NCI-H187 (cell line): ENCODE measurements at places on chromosomes 2 and 18.

- no peak for DNase-seq
Measured at GRCh38 chr2:111091811-111092211, 28.9 kb upstream of the BCL2L11 start.

DNA sequence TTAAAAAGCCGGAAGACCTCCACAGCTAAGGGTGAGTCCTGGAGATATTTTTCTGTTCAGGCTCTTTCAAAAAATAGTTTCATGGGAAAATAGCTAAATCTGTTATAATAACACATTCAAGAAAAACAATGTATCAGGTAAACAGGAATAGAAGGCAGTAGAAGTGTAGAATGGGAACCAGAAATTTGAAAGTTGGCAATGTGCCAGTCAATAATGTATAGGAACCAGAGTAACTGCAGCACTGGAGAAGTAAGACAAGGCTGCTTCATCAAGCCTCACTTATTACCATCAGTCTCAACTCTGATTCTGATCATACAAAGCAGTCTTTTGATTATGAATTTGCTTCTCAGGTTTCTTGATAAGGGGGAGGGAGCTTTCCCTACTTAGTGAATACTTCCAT lies 81.4 kb upstream of the VRK2 start:
- DNase-seq: no peak

DNA sequence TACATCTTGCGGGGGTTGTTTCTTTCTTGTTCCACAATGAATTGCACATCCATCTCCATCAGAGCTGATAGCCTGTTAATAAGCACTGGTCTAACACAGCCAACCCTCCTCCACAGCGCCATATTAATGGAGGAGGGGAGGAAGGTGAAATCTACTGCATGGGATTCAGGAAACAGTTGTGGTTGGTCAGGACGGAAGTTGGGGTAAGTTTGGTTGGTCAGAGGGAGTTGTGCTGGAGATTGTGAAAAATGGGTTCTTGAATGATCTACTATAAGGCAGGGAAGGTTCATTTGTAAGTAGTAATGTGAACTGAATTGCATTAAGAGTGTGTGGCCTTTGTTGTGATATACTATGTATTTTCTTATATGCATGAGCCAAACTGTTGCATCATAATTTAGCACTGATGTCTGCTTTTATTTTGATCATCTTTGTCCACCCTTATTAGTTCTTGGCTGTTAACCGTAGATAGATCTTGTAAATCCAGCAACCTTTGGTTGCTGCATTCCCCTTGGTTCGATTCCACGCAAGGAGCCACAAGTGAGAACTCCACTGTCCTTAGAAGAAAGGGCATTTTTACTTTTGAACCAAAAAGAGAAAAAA lies 150.6 kb upstream of the MAPRE2 start:
- no peak for DNase-seq

DNA sequence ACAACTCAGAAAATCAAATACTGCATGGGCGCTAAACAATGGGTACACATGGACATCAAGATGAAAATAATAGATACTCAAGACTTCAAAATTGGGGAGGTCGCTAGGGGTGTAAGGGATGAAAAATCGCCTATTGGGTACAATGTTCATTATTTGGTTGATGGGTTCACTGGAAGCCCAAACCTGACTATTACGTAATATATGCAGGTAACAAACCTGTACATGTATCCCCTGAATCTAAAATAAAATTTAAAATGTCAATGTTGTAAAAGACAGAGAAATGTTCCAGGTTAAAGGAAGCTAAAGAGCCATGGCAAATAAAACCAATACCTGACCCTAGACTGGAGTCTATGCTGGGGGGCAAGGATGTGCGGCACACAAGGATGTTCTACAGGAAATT lies 80.4 kb upstream of the CCBE1 start:
- no peak for DNase-seq

DNA sequence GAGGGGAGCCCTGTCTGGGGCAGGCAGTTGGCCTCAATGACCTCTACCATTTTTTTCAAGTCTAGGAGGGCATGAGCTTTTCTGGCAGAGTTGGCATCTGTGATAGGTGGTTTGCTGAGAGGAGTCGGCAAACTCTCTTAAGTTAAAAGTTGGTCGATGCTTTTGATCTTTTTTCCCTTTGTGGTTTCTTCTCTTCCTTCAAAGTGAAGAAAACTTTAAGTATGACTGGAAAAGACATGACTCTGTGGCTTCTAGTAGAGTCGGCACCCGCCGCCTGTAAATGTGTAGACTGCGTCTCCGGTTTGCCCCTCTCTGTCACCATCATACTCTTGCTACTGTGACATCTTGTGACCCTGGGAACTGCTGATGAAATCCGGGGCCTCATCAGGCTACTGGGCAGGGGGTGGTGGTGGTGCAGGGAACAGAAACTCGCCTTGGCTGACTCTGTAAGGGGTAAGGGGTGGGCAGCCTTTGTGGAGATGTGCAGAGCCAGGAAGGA lies 21.1 kb downstream of the INPP5D start:
- DNase-seq: no peak

DNA sequence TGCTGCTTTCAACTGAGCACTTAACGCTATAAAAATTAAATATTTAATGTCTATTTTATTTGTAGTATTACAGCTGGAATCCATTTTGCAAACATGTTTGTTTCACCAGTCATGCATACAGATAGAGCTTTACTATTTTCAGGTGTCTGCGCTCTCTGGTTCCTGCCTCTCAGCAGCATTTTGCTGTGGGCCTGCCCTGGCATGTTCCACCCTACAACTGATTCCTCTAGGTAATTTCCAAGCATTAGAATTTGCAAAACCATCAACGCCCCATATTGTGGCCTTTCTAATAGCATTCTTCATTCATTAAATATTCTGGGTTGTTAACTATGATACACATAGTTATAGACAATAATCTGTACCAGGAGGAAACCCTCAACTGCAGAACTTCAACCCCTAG lies 266.4 kb upstream of the DLGAP1 start:
- no peak for DNase-seq

DNA sequence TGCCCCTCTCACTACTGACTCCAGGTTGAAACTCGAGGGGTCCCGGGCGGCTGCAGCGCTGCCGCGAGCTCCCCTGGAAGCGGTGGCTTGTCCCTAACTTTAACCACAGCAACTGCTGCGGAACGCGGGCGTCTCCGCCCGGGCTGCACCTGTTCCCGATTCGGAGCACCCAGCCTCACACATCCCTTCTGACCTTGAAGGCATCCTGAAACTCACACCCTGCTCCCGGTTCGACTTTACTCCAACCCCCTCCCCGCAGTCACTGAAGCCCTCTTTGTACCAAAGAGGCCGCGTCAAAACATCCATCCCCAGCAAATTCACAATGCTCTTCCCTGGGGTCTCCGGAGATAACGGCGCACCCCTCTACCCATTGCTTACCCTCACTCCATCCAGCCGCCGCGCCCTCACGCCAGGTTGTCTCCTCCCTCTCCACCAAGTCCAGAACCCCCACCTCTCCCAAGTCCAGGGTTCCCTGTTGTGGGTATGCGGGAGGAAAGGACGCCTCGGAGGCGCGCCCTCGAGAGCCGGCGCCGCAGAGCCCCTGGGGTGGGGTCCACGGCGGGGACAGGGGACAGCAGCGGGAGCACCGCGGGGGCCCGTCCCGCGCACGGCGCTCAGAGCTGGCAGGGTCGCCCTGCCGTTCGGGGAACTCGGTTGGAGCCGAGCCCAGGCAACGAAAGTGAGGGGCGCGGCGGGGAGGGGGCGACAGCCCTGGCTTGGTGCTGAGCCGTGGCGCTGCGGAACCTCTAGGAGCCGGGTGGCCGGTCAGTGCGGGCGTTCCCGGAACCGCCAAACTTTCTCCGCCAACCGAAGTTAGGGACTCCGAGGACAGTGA lies 934 bp downstream of the MYO5B start:
- no peak for DNase-seq

DNA sequence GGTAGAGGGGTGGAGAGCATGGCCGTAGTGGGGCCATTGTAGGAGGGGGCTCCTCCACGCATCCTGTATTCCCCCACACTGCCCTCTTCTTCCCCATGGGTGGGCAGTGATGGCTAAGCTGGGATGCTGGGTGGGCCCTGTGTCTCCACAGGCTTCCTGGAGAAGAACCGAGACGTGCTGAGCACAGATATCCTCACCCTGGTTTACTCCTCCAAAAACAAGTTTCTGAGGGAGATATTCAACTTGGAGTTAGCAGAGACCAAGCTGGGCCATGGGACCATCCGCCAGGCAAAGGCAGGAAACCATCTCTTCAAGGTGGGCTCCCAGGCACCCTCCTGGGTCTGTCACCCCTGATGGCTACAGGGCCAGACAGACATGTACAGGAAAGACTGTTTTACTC lies 52.8 kb downstream of the MYO7B start:
- no peak for DNase-seq

DNA sequence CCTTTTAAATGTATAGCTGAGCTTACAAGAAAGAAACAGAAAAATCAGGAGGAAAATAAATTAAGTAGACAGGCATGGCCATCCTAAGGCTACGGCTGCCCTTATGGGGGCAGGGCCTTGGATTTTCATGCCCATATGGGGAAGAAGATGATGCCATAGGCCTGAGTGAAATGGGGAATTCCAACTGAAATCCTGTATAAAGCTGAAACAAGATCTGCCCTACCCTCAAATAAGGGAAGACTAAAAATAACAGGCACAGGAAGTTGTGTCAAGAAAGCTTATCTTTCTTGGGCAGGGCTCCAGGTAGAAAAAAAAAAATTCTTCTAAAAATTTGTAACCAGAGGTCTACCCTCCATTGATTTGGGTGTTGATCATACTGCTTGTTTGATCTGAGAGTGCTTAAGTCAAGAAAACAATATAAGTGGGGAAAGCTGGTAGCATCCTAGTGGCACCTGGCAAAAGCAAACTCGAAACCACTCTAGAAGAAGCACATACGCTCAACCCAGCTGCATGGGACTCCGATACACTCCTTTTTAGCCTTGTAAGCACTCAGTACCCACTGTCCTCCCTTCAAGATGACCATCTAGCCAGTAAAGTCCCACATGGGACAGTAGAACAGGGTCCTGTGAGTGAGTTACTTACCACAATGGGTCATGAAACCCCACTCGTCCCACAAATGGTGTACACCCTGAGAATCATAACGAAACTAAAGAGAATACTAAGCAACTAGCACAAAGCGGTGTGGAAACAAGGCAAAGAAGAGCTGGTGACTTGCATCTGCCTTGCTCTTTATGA lies 22.3 kb downstream of the DNAH7 start:
- DNase-seq: no peak

DNA sequence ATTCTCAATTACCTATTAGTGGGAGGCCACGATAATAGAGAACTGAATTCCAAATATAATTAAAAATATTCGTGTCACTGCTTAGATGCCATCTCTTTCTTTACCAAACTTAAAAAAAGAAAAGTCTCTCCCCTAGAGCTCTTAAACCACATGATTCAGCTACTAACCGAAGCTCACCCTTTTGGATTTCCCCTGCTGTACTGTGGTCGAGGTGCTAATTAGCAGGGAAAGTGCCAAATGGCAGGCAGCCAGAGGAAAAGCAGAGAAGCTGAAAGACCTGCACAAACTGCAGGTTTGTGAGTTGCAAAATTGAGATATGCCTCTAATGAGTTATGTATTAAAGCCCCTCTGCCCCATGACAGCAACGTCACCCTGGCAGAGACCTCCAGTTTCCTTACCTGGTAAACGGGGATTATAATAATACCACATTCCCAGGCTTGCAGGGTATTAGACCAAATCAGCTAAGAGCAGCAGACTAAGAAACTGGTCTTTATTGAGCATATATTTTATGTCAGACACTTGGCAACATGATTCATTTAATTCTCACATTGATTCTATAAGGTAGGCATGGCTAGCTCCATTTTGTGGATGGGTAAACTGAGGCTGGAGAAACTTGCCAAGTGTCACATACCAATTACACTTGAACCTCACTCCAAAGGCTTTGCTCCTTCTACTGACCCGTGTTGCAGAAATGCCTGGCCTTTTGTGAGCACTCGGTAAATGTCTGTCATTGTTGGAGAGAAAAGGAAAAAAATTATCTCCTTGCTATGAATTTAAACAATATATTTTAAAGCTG lies 259.7 kb downstream of the LPIN1 start:
- no peak for DNase-seq

DNA sequence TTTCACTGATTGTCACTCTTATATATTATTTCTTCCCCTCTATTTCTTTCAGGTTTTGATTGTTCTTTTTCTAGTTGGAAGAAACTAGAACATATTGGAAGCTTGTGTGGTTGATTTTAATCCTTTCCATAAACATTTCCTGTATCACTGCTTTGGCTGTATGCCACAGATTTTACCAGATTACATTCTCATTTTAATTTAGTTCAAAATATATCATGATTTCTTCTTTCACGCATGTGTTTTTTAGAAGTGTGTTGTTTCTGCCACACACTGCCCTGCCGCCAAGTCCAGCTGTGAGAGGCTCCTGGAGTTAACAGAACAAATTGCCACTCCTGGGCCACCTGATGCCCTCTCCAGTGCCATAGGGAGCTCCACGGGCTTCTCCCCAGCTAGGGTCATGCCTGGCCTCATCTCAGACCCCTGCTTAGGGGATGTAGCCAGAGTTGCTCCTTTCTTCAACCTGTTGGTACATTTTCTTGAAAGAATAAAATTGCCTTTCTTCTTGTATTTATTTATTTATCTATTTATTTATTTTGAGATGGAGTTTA lies 206.2 kb upstream of the COPS8 start:
- no peak for DNase-seq

DNA sequence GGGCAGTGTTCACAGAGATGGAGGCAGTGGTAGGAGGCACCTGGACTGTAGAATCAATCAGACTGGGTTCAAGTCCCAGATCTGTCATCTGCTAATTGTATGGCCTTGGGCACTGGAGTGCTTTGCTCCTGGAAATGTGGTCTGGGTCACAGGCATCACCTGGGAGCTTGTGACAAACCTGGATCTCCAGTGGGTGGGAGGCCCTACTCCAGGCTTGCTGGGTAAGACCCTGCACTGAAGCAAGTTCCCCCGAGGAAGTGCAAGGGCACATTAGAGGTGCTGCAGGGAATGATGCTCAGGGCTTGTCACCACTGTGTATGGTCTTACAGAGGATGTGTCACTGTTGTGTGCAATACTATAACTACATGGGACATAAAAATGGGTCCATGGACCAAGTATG lies 220.5 kb upstream of the ID2 start:
- no peak for DNase-seq

DNA sequence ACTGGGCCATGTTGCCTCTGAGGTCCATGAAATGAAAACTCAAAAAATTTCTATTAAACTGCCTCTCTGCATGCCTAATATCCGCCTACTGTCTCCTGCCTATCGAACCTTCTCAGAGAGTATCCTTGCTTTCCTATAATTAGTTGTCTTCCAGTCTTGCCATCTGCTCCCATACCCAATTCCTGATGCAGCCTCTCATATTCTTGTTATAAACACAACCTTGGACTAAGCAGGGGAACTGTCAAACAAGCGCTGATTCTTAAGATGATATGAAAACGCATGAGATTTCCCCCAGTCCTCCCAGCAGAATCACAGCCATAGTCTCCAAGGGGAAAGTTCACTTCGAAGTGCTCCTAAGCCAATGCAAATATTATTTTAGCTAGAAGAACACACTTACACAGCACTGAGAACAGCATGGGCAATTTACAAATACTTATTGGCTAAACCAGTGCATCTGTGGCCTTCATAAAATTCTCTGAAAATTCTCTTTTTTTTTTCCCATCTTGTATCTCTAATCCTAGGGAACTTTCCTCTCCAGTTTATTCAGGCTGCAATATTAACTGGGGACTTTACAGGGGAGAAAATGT lies 471.6 kb downstream of the MBD2 start:
- DNase-seq: no peak
